ENCODE measurements at places on chromosomes 12 and 14. TPM values are rescaled to one million over a fixed set of nuclear protein-coding genes. Genes with fewer than 3 reads are reported as not detected.

Gene IFNG-AS1
- not detected for polyA plus RNA-seq

Gene DPY19L2
- polyA plus RNA-seq: 39.0 TPM

DNA sequence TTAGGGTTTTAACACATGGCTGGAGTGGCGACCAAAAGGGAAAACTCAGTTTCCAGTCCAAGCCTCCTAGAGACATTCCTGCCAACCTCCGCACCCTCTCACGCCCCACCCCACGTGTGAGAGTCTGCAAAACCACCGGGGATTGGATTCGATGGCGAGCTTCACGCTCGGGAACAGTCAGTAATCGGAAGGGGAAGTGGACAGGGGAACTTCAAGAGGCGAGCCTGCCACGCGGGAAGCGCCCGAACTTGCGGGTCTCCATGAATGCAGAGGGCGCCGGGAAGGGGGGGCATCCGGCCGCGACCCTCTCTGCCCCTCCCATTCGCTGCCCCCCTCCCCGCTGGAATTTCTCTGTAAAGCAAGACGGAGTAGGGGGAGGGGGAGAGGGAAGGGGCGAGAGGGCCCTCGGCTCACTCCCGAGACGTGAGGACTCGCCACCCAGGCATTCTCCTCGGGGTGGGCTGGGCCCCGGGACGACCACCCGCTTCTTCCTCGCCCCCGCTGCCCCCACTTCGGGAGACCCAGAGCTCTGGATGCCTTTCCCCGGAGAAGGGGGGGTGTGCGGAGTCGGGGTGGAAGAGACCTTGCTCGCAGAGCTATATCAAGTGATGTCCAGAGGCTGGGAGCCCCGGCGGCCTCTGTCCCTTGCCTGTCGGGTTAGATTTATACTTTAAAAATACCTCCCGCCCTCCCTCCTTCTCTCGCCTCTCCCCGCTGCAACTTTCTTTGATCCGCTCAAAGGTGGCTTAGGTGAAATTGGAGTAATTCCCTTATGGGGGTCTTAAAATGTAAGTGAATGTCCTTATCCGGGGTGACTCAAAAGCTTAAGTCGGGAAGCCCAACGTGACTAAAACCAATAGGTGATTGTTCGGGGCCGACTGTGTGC, 2.5 kb upstream of the CCND2 start:
- DNase-seq: no peak

DNA sequence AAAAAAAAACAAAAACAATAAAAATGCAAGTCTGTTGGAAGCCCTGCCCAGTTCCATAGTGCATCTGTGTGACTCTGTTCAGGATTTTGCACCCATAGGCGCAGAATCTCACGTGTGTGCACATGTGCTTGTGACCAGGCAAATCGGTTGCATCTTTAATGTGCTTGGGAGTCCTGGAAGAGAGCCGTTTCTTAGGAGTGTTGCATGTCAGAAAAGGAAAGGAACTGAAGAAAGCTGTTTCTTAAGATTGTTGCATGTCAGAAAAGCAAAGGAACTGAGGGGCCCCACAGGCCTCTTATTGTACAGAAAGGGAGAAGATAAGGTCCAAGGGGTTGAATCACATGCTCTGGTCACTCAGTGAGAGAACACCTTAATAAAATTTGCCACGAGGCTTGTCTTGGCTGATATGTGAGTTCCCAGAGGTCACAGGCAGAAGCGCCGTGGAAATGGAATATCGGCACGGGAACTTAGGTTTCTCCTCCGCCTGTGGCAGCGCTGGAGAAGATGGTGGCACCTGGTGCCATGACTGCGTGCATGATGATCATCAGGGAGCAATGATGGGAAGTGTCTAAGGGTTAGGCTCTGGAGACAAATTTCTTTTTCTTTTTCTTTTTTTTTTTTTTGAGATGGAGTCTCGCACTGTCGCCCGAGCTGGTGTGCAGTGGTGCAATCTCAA, 90.0 kb downstream of the LRRC74A start:
- no peak for DNase-seq

GRCh38 chr12:52233462-52234207, 592 bp downstream of the KRT7 start:
- DNase-seq: no peak

DNA sequence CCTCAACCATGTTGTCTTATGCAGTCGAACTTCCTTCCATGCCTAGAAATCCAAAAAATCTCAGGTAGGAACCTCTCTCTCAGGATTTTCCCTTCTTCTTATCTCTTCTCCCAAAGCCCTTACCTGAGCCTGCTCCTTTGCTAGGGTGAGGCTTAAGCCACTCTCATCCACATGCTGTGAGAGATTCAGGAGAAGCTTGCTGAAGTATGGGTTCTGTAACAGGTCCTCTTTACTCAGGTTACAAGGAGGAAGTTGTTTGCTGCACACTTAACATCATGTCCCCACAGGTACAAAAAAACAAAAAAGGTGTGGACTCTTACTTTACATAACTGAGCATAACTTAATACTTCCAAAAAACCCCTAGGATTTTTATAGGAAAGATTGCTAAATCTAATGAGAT, 4.5 kb downstream of the HAUS4 start:
- no peak for DNase-seq

GRCh38 chr14:100488057-100488456, 99.2 kb downstream of the BEGAIN start:
- DNase-seq: no peak

DNA sequence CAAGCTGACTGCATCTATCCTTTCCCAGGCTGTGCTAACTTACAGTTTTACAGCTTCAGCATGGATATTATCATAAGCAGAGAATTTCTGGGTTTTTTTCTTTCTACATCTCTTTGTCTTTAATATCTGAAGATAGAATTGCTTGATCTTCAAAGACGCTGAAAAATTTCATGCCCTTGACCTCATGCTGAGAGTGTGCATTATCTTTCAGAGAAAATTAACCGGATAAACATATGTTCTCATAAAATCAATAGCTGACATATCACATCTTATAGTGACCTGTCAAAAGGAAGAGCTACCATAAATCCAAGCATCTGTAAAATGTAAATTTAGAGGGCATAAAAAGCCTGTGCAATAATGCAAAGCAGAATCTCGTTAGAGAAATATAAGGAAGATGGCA, 1704.1 kb upstream of the FLRT2 start:
- DNase-seq: no peak

GRCh38 chr14:25041898-25042297, 8.0 kb downstream of the STXBP6 start:
- no peak for DNase-seq

DNA sequence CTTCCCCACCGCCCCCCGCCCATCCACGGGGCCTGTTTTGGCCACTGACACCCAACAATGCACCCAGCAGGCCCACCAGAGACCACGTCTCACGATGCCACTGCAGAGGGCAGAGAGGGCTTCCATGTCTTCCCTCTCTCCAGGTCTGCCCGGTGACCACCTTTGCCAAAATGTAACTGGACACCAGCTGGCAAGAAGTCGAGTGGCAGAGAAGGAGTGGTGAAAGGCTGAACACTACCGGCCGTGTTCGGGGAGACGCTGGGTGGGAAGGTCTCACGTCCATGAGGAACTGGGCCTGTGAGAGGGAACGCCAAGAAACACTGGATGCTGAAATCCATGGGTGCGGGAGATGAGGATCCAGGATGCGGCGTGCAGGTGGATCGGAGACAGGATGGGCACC, 308.2 kb downstream of the ADGRD1 start:
- no peak for DNase-seq

DNA sequence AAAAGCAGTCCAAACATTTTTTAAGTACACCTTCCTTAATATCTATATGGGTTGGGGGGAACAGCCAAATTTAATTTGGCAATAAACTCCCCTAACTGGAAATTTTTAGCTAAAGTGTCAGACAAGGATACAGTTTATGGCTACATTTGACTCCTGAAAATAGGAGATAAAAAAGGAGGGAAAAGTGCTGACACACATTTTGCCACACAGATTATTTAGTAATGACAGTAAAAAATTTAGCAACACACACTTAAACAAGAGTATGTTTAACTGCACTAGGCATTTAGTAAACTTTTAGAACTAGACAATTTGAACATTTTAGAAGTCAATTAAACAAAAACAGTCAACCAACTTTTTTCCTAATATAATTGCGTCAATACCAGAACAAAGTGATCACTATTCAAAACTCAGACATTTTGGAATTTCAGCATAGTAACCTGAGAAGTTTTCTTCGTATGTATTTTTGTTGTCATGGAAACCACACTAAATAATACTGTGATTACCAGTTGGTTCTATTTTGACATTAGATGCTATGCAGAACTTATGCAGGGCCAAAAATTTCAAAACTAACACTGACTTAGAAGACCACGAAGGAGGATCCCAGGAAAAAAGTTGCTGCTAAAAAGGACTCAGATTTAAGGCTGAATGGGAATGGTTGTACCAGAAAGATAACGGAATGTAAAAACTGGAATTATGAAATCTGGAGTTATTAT, 13.4 kb downstream of the GMFB start:
- no peak for DNase-seq

DNA sequence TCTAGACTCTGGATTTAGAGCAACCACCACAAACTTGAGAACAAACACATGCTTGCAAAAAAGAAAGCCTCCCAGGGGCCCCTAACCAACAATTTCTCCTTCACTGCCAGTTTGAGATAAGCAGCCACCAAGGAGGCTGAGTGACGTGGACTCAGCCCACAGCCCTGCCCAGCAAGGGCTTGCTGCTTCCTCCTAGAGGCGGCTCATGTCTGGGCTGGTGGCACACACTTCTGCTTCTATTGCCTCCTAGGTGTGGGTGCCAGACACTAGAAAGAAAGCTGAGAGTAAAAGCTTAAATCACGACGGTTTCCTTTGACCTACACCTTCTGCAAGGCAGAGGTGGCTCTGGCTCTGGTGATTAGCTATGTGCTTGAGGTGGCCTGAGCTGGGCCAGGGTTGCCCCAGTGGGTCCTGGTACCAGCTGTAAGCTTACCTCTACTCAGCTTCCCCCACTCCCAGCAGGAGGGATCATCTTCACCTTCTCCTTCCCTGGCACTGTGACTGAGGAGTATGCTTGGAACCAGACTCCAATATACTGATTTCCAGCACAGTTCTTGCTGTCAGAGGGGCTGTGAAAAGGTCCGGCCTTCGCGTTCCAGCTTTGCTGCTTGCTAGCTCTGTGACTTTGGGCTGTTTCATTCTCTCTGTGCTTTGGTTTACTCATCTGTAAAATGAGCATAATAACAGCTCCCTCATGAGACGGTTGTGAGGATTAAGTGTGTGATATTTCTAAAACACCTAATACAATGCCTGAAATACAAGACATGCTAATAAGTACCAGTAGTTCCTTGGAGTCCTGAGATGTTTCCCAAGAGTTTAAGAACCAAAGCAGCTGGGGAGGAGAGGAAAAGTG, 89.7 kb upstream of the PARP11 start:
- DNase-seq: no peak

Gene CLSTN3
- 90.0 TPM for polyA plus RNA-seq

All from right renal cortex interstitium (tissue), 3 donors.